ENCODE measurements at places on chromosomes 4 and X.

DNA sequence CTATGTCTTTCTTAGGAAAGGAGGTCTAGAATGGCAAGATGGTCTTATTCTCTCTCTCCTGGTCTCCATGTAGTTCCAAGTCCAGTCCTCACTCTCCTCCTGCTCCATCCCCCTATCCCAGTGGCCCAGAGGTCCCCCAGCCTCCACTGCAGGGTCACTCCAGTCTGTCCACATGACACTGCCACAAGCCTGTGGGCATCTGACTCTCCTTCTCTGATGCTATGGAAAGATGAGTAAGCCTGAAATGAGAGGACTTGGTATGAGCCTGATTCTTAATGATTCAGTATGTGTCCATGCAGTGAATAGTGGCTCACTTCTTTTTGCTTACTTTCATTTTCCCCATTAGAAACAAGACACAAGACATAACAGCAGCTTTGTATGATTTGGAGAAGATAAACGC lies 516.8 kb upstream of the ADGRL3 start:
- peak; percentile 82 for DNase-seq

- DNase-seq: no peak
Measured at GRCh38 chr4:36280555-36280954, 861 bp upstream of the DTHD1 start.

DNA sequence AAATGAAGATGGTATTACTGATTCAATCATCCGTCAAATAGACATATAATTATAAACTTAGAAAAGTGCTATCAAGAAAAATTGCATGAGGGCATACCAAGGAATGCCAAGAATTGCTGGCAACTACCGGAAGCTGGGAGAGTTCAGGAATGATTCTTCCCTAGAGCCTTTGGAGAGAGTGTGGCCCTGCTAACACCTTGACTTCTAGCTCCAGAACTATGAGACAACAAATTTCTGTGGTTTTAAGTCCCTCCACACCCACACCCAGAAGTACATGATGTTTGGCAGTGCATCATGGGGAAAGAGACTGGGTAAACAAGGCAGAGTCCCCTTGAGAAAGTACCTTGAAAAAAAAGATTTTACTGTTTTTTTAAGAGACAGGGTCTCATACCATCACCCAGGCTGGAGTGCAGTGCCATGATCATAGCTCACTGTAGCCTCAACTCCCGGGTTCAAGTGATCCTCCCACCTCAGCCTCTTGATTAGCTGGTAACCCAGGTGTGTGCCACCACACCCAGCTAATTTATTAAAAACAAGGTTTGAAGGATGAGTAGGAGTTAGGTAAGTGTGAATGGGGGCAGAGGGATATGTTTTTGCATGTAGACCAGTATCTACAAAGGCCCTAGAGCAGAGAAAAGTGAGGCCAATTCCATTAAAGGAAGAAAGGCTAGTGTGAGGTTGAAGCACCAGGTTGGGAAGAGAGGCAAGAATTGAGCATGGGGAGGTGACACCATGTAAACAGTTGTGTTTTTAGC lies 53.1 kb downstream of the GSX2 start:
- peak; percentile 88 for DNase-seq

- DNase-seq: no peak
Measured at GRCh38 chrX:17741123-17741511, 3.8 kb downstream of the SCML1 start.

GRCh38 chrX:103158317-103158621 lies 56.6 kb upstream of the BEX4 start:
- DNase-seq: no peak

DNA sequence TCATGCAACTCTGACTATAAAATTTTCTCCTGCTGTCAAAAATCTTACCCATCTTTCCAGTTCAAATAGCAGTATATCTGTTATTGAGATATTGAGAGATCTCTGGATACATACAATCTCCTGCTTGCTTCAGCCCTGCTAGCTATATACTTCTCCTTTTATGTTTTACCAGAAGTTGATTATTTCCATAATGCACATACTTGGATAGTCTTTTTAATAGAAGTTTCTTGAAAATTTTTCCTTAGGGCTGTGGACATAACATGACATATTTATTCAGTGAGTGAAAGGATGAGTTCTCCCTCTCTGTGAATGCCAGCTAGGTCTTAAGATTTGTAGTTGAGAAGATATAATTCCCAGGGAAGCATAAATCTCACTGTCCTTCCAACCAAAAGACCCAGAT lies 234.1 kb upstream of the NR3C2 start:
- DNase-seq: no peak

GRCh38 chr4:25178838-25179261 lies 18.6 kb upstream of the SEPSECS start:
- no peak for DNase-seq

GRCh38 chr4:140943486-140944198 lies 187.5 kb upstream of the TBC1D9 start:
- DNase-seq: peak; percentile 57

GRCh38 chr4:93810340-93810992 lies 18.1 kb upstream of the ATOH1 start:
- DNase-seq: no peak

GRCh38 chrX:50114113-50114512 lies 86.7 kb downstream of the AKAP4 start:
- DNase-seq: no peak

DNA sequence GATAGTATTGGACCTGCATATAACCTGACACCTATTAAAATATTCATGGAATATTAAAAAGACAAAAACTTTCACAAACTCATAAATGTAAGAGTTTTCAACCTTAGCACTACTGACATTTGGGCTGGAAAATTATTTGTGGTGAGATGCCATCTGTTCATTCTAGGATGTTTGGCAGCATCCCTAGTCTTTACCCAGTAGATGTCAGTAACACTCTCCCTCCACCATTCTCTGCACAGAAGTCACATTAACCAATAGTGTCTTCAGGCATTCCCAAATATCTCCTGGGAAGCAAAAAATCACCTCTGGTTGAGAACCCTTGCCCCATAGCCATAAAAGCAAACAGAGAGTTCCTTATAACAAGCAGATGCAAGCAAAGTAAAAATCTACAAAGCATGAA lies 41.4 kb upstream of the NDST4 start:
- no peak for DNase-seq

DNA sequence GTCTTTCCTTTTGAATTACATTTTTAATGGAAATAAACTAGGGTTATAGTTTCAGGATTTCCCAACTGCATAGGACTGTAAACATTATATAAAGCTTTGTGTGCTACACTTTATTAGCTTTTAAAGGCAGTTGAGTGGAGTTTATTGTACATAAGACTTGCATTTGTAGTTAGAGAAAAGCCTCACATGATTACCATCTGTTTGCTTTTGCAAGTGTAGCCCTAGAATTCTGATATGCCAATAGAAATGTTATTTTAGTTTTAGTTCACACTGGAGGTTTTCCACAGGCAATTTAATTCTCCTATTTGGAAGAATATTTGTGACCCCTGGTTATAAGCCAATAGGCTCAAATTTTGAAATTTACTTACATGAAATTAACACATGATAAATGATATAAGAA lies 41.3 kb upstream of the ANK2 start:
- no peak for DNase-seq

DNA sequence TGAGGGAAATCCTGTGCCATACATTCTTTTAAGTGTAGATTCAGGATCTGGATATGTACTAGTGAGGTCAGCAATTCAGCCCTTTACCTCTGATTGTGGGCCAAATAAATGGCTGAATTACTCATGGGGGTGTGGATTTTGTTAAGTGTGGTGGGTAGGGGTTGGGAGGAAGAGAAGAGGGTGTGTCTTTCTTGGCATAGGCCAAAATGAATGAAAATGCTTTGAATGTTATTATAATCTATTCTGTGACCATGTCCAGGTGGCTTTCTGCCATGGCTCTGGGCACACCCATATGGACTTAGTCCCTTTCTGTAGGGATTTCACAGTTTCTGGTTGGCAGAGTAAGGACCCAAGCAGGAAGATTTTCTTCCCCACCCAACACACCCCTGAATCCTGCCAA lies 244.3 kb downstream of the CBR4 start:
- DNase-seq: peak; percentile 53

GRCh38 chrX:9857575-9858474 lies 71.6 kb downstream of the SHROOM2 start:
- no peak for DNase-seq

GRCh38 chr4:100288811-100289529 lies 98.7 kb upstream of the DDIT4L start:
- no peak for DNase-seq

DNA sequence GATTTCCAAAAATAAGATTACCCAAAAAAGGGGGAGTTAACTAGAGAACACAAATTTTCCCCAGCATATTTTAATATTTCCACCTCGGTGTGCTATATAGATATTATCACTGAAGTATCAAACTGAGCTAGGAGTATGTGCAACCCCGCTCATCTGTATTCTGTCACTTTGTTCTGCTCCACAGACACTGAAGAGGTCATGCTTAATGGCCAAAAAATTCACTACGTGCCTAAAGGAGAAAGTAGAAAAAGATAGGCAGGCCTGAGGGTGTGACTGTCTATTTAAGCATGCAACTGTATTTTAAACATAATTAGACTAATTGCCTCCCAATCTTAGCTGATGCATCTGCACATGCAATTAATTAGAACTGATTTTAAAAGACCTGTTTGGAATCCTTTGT lies 24.5 kb downstream of the SH3RF1 start:
- DNase-seq: no peak

- DNase-seq: no peak
Measured at GRCh38 chrX:4825550-4825949, 1112.1 kb upstream of the PRKX start.

DNA sequence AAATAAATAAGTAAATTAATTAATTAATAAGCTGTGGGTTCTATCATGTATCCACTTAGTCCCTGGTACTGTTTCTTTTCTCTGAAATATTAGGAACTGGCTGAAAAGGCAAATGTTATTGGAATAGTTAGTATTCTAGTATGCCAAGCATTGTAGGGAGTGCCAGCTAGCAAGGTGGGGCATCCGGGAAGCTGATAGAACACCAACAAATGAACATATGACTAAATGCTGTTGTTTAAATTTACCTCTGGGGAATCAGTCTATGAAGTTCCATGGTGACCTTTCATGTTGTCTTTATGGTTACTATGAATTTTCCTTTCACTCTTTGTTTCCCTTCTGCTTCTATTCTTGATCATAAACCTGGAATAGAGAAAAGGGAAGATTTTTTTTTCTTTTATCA lies 32.7 kb downstream of the NUDT6 start:
- DNase-seq: no peak

- DNase-seq: no peak
Measured at GRCh38 chr4:6714954-6715353, 1.0 kb upstream of the BLOC1S4 start.

DNA sequence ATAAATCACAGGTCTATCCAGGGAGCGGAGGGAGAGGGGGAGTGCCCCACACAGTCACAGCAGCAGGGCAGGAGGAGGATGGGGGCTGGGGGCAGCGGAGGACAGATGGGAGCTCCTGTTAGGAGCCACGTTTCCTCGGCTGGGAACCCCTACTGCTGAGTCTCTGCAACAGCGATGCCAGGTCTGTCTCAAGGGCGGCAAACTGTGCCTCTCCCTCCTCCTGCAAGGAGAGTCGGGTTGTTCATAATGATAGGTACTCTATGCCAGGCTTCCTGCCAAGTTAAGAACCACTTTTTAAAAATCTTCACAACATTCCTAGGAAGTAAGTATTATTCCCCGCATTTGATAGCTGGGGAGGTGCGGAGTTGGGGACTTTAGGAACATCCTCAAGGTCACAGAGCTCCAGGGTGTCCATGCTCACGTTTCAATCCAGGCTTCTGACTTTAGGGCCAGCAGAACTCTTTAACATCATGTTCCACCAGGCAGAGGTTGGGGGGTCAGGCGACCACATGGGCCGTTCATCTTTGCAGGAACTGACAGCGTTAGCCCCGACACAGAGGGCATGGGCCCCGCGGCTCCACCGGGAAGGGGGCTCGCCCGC lies 98.3 kb upstream of the MAML3 start:
- no peak for DNase-seq

- no peak for DNase-seq
Measured at GRCh38 chrX:129647418-129648410, 7.0 kb downstream of the APLN start.

DNA sequence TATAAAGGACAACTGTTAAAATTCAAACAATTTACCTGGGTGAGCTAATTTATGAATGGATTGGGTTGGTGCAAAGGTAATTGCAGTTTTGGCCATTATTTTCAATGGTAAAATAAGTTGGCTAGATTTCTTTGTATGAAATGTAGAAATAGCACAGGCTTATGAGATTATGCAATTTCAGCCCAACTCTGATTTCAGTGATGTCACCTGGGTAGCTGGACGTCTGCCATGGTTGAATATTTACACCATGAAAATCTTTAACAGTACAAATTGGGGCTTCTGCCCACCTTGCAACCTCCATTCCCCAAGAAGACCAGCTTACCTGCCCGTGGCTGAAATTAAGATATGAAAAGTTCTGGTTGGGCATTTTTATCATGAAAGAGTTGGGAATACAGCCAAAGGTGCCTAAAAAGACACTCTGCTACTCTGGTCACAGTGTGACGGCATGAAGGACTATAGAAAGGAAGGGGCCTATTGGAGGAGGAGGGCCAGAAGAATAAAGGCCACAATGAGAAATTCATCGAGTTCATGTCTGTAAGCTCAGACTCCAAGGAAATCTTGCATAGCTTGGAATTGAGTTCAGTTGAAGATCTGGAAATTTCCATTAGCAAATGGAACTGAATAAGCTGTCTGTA lies 29.7 kb downstream of the EGF start:
- DNase-seq: no peak

DNA sequence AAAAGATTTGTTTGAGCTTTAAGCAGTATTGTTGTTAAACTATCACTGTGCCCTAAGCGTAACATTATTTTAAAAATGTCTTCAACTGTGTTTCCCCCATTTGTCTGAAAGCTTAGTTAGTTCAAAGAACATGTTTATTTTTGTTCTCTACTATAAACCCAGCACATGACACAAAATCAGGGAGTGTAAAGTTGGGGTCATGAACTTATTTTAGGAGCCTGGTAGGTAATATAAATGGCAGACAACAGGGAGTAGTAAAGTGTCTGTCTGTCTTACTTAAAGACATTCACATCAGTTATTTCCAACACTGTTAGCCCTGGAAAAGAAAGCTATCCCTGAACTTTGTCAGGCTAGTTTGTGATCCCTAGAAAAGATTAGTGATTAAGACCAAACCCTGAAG lies 3.9 kb downstream of the AIMP1 start:
- DNase-seq: no peak

DNA sequence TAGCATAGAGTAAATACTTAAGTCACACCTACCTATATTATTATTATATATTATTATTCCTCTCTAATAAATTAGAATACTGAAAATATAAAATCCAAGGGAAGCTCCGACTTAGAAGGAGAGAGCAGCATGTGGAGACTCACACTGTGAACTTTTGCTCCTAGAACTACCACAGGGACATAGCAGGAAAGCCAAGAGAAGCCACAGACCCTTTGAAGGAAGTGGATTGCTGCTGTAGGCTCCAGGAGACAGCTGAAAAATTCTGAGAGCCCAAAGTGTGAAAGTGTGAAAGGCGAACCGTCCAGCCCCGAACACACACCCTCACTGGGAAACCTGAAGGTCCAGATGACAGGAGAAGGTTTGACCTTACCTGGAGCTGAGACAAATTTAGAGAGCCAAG lies 177.0 kb downstream of the FAM13A start:
- no peak for DNase-seq
